ENCODE measurements at places on chromosomes 2 and 18. TPM values are rescaled to one million over a fixed set of nuclear protein-coding genes. Genes with fewer than 3 reads are reported as not detected.

Gene IL37
- not detected for total RNA-seq

Gene INPP5D
- total RNA-seq: 1.8 TPM

Gene FAM210A
- total RNA-seq: 26.2 TPM

Gene SERPINB11
- not detected for total RNA-seq
